Activated T-helper 2 cell treated with anti-CD3 and anti-CD28 coated beads, Interferon-gamma antibody, Interleukin-2, Interleukin-4, amounts not matched to agents 10 μg/mL and 5 μg/mL and 100 μg/mL, durations not matched to agents 14 hours and 24 hours and 36 hours (primary cell): ENCODE measurements at places on chromosomes 6 and 20.
A peak's percentile ranks its signal among the peaks of the same experiment; 100 is the strongest.

DNA sequence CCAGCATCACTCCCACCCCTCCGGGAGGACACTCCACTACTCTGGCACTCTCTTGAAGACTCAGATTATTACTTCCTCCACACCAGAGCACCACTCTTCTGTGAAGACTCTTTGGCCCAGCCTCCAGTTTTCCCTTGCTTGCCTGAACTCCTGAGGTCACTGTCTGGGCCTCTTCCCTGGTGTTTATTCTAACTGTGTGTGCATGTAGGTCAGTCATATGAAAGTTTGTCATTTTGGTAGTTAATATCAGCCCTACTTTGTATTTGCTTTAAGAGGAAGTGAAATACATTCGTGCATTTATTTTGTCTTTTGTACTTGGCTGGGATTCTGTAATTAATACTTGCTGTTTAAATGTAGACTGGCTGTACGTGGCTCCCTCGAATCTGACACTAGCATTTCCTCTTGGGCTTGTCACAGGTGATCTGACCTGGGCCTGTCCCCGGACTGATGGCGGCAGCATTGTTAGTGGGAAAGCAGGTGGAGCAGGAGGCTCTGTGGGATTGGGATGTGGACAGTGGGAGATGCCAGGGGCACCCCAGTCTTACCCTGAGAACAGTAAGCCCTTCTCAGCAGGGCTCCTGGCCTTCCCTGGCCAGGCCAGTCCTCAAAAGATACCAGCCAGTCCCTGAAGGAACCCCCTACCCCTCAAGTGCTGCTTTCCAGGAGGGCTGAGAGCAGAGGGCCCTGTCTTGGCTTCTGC lies 350.5 kb downstream of the CDC5L start:
- peak overlapping the region; percentile 47 for H3K27ac ChIP-seq
- H3K27me3 ChIP-seq: no peaks in the 10 kb centered on the region
- no peak overlapping the region for H3K4me3 ChIP-seq

DNA sequence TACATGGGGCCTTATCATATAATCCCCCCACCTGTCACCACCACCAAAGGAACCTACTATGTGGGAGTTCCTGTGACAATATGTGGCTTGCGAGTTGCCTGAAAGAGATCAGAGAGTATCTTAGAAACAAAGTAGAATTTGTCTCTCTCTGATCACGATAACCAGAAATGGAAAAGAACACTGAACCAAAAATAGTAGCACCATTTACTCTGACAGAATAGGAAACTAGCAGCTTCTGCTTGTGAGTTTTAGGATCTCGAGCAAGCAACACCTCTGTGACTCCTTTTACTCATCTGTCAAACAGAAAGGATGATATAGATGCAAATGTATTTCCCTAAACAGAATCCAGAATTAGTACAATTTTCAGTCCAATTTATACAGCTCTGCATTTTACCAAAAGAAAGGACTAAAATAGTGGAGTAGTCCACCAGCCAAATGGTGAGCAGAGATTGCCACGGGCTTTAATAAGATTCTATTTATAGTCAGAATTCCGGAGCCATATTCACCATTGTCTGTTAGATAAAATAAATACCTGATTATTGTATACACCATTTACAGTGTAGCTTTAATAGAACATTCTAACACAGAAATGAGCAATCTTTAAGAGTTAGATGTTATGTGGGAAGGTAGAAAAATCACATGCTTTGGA lies 19.9 kb upstream of the STMND1 start:
- H3K4me3 ChIP-seq: no peak overlapping the region
- no peaks in the 10 kb centered on the region for H3K36me3 ChIP-seq
- H3K4me1 ChIP-seq: no peaks in the 10 kb centered on the region
- peaks cover 6% of the 10 kb centered on the region for H3K27me3 ChIP-seq
- H3K27ac ChIP-seq: no peak overlapping the region

GRCh38 chr6:84912472-84913322 lies 148.3 kb upstream of the TBX18 start:
- H3K36me3 ChIP-seq: no peaks in the 10 kb centered on the region
- no peaks in the 10 kb centered on the region for H3K4me1 ChIP-seq
- DNase-seq: no peak
- no peak overlapping the region for H3K27ac ChIP-seq
- H3K27me3 ChIP-seq: no peaks in the 10 kb centered on the region

- no peak for DNase-seq
- H3K27me3 ChIP-seq: no peaks in the 10 kb centered on the region
- H3K27ac ChIP-seq: peak overlapping the region; percentile 74
- H3K36me3 ChIP-seq: peaks cover 31% of the 10 kb centered on the region
Observed at GRCh38 chr6:151381722-151382121, 9.6 kb downstream of the ZBTB2 start.

GRCh38 chr6:130365166-130366106 lies at the start of gene TMEM200A:
Gene TMEM200A (plus strand): TSS chr6:130366017. CDS start chr6:130440423, 74,406 bp downstream.
- peak within 1 kb of the TSS; percentile 75 for H3K4me3 ChIP-seq
- peaks cover 49% of the 10 kb centered on the region for H3K27me3 ChIP-seq
- no peaks in the 10 kb centered on the region for H3K36me3 ChIP-seq
- peak; percentile 20 for DNase-seq
- peak within 1 kb of the TSS; percentile 12 for H3K27ac ChIP-seq

- DNase-seq: no peak
- peaks cover 6% of the 10 kb centered on the region for H3K27me3 ChIP-seq
- no peaks in the 10 kb centered on the region for H3K4me1 ChIP-seq
- no peak overlapping the region for H3K4me3 ChIP-seq
Observed at GRCh38 chr20:2761885-2762284, 38.5 kb downstream of the CPXM1 start.

GRCh38 chr6:41937472-41937860 lies 4.1 kb downstream of the CCND3 start:
- H3K27ac ChIP-seq: peak overlapping the region; percentile 66
- no peaks in the 10 kb centered on the region for H3K27me3 ChIP-seq
- H3K4me3 ChIP-seq: peak overlapping the region; percentile 93
- H3K36me3 ChIP-seq: peaks cover 72% of the 10 kb centered on the region
- H3K4me1 ChIP-seq: peaks cover 65% of the 10 kb centered on the region

GRCh38 chr6:17892097-17892686 lies 95.2 kb downstream of the KIF13A start:
- H3K27ac ChIP-seq: no peak overlapping the region
- H3K4me1 ChIP-seq: no peaks in the 10 kb centered on the region
- H3K36me3 ChIP-seq: no peaks in the 10 kb centered on the region

DNA sequence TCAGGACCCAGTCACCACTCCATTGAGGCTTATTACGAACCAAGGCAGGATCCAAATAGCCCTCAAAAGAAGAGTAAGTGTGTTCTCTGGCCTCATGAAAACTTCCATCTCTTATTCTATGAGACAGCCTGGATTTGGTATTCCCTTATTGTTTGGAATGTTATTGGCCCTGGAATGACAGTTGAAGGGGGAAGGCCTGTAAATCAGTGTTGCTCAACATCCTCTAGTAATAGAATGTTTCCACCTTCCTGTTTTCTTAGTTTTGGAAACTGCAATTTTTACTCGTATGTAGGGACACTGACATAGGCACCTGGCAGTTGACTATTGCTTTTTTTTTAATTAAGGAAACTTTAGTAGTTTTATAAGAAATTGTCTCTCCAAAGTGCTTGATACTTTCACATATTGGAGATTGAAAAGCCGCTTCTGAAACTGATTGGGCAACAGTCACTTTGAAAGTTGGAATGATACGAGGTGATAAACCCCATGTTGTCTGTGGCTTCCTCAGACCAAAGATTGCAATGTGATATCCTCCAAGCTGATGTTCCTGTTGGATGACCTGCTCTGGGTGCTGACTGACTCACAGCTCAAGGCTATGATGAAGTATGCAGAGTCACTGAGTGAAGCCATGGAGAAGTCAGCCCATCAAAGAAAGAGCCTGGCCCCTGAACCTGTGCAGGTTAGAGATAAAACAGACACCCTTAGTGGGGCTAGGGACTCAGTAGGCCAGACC lies 43.1 kb downstream of the BLTP3A start:
- no peak overlapping the region for H3K4me3 ChIP-seq
- H3K4me1 ChIP-seq: no peaks in the 10 kb centered on the region
- DNase-seq: no peak
- H3K36me3 ChIP-seq: peaks cover 28% of the 10 kb centered on the region

GRCh38 chr6:20827798-20828197 lies 293.5 kb downstream of the CDKAL1 start:
- H3K4me3 ChIP-seq: no peak overlapping the region
- no peaks in the 10 kb centered on the region for H3K36me3 ChIP-seq
- no peaks in the 10 kb centered on the region for H3K27me3 ChIP-seq

DNA sequence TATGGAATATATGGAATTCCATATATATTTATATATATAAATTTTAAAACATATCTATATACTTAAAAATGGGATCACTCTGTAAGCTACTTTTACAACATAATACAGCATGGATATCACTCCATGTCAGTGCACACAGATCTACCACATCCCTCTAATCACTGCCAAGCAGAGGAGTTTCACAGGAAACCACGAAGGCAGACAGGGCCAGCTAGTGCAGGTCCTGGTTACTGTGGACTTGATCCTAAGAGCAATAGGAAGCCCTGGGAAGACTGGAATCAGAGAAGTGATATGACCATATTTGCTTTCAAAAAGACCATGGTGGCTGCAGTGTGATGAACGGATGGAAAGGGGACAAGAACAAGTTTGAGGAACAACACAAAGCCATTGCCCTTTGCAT lies 40.0 kb upstream of the NRN1 start:
- no peak overlapping the region for H3K4me3 ChIP-seq
- H3K36me3 ChIP-seq: no peaks in the 10 kb centered on the region
- peaks cover 3% of the 10 kb centered on the region for H3K27me3 ChIP-seq
- H3K4me1 ChIP-seq: no peaks in the 10 kb centered on the region

DNA sequence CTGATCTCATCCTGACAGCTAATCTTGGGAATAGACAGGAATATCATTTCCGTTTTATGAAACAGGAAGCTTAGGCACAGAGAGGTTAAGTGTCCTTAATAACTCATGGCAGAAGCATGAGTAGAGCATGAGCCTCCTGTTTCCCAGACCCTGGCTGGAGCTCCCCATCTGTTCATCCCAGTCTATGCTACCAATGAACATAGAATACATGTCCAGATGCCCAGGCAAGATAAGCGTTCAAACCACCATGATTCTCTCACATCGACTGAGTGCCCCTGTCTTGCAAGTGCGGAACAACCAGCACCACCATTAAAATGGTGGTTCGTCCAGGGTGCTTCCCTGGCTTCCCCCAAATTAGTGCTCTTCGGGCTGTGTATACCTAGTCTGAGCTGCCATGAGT lies 217.1 kb downstream of the FARS2 start:
- H3K36me3 ChIP-seq: no peaks in the 10 kb centered on the region
- peaks cover 3% of the 10 kb centered on the region for H3K4me1 ChIP-seq
- no peak overlapping the region for H3K4me3 ChIP-seq
- H3K27me3 ChIP-seq: no peaks in the 10 kb centered on the region

DNA sequence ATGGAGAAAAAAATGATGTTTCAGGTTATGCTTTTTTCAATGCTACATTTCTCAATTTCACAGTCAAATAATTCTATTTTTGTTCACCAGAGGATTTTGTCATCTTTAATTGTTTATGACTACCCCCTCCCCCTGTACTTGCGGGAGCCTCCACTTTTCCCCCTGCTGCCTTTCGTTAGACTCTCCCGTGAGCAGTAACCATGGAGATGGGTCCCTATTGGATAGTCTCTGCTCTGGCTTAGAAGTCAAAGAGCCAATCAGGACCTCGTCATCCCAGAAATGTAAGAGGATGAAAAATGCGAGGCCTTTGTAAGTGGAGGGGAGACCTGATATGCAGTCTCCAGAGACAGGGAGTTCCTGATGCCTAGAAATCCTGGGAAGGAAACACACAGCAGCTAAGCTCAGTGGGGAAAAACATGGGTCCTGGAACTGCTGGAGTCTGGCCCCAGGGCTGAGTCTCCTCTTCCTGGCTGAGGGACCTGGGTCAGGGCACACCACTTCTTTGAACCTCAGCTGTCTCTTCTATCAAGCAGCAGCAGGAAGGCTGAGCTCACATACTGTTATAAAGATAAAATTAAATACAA lies 298.7 kb downstream of the TSHZ2 start:
- no peak overlapping the region for H3K4me3 ChIP-seq
- H3K27me3 ChIP-seq: no peaks in the 10 kb centered on the region
- no peak overlapping the region for H3K27ac ChIP-seq

- peaks cover 10% of the 10 kb centered on the region for H3K27me3 ChIP-seq
- no peak overlapping the region for H3K4me3 ChIP-seq
- no peaks in the 10 kb centered on the region for H3K4me1 ChIP-seq
- no peak overlapping the region for H3K27ac ChIP-seq
- no peaks in the 10 kb centered on the region for H3K36me3 ChIP-seq
Observed at GRCh38 chr6:3876866-3877265, 27.7 kb downstream of the FAM50B start.

DNA sequence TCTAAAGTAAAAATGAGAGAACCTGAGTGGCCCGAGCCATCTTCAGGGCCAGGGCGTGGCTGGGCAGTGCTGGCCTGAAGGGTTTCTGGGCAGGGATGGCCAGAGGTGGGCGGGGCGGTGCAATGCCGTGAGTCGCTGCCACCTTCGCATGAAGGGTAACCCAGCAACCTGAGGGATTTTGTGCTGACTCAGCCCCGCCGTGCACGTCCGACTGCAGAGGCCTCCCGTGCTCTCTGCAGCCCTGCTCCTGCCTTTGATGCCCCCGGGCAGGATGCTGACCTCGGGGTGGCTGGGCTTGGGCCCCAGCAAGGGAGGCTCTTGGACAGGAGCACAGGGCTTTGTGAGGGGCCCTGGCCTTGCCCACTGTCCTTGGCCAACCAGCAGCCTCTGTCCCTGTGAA lies 81.7 kb upstream of the GATA5 start:
- H3K36me3 ChIP-seq: no peaks in the 10 kb centered on the region
- H3K27ac ChIP-seq: no peak overlapping the region
- H3K4me3 ChIP-seq: no peak overlapping the region
- no peak for DNase-seq
- peaks cover 9% of the 10 kb centered on the region for H3K27me3 ChIP-seq
- H3K4me1 ChIP-seq: no peaks in the 10 kb centered on the region

DNA sequence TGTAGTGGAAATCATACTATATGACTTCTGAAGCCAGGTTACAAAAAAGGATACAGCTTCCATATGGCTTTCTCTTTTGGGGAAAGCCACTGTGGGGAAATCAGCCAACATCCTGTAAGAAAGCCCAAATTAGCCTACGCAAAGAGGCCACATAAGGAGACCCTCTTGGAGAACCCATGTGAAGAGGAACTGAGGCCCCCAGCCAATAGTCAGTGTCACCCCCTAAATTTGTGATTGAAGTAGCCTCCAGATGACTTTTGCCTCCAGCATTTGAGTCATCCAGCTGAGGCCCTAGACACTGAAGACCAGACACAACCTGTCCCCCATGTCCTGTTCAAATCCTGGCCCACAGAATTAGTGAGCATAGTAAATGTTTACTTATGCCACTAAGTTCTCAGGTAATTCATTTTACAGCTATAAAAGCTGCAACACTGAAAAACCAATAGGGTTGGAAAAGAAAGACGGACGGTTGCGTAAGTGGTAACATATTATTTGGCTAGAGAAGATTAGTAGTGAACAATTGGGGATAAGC lies 60.4 kb downstream of the HMGCLL1 start:
- no peaks in the 10 kb centered on the region for H3K4me1 ChIP-seq
- no peaks in the 10 kb centered on the region for H3K36me3 ChIP-seq
- H3K27me3 ChIP-seq: no peaks in the 10 kb centered on the region
- no peak overlapping the region for H3K27ac ChIP-seq

DNA sequence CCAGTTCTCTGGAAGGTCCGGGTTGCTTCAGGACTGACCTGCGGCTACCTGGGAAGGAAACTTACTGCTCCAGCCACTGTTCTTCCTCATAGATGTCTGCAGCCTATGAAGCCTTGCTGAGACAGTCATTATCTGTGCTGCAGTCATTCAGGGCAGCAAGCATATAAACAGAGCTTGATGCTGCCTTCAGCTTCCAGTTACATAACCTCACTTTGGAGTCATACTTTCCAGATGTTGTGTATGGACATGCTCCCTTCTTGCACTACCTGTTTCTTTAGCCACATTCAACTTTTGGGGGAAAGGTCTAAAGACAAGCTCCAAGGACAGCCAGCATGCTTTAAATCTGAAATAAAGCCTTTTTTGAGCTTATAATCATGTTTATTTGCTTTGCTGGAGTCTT lies 98.1 kb downstream of the SLC24A3 start:
- no peaks in the 10 kb centered on the region for H3K4me1 ChIP-seq
- H3K4me3 ChIP-seq: no peak overlapping the region
- H3K27me3 ChIP-seq: no peaks in the 10 kb centered on the region
- no peak for DNase-seq
